ENCODE measurements at places on chromosomes 4 and X.

DNA sequence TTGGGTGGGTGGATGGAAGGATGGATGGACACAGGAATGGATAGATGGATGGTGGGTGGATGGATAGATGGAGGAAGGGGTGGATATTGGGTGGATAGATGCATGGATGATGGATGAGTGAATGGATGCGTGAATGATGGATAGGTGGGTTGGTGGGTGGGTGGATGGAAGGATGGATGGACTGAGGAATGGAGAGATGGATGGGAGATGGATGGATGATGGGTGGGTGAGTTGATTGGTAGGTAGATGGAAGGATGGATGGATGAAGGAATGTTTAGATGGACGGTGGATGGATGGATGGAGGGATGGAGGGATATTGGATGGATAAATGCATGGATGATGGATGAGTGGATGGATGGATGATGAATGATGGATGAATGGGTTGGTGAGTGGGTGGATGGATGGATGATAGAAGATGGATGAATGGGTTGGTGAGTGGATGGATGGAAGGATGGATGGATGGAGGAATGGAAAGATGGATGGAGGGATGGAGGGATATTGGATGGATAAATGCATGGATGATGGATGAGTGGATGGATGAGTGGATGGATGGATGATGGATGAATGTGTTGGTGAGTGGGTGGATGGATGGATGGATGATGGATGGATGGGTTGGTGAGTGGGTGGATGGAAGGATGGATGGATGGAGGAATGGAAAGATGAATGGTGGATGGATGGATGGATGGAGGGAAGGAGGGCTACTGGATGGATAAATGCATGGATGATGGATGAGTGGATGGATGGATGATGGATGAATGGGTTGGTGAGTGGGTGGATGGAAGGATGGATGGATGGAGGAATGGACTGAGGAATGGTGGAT is 50.4 kb upstream of the GRPEL1 start:
- DNase-seq = no peak

DNA sequence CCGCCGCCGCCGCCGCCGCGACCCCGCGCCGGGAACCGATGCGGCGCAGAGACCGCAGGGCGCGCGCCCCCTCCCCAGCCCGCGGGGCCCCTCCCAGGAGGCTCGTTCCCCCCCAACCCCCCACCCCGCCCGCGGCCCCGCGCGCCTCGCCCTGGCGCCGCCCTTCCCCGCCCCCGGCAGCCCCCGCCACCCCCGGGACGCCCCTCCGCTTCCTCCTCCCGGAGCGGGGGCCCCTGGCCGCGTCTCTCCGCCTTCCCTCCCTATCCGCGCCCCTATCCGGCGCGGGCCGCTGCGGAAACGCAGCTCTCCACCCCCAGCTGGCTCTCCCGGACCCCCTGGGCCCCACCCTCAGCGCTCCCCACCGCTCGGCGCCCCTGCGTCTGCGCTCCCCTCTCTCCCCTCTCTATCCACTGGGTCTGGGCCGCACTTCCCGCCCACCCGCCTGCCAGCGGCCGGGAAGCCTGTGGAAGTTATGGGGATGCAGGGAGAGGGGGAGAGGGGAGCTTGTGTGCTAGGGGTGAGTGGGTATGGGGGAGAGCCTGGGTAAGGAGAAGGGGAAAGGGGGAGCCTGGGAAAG is at the start of gene TMEM271:
Gene TMEM271 (minus strand): TSS at position 51 of the 577 bp plus-strand sequence. CDS start 233 bp downstream, outside the sequence.
- peak; percentile 60 for DNase-seq

- no peak for DNase-seq
These were observed 47.9 kb downstream of the JADE3 start for GRCh38 chrX:46959985-46960700.

GRCh38 chrX:134501941-134502340 is 42.0 kb downstream of the HPRT1 start:
- no peak for DNase-seq

DNA sequence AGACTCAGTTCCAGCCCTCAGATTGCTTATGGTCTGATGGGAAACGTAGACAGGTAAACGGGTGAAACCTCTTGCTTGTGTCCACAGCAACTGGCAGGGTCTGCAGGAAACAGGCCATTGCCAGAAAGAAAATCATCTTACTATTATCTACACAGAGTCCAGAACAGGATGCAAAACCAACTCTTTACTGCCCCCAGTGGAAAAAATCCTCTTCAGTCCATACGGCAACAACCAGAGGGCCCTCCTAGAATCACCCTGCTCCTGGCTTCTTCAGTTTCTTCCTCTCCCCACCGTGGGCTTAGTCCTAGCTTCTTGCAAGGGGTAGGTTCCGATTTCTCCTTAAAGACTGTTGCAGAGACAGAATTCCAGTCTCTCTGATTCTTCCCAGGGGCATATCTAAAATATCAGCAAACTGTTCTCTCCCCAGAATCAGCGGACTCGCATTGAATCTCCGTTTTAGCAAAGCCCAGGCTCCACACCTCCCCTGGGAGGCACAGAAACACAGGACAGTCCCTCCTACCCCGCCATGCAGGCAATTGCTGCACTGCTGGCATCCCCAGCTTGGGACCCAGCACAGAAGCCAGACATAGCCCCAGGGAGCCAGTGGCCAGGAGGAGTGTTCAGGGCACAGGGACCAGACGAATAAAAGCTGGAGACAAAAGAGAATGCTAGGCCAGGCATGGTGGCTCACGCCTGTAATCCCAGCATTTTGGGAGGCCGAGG is 41.0 kb upstream of the SH3RF1 start:
- peak; percentile 73 for DNase-seq

- no peak for DNase-seq
These were observed 18.8 kb downstream of the TLR6 start for GRCh38 chr4:38837849-38838248.

GRCh38 chr4:151389311-151389710 is 19.7 kb upstream of the FHIP1A start:
- DNase-seq = no peak
